ENCODE measurements at places on chromosomes 6 and 20. TPM values are rescaled to one million over a fixed set of nuclear protein-coding genes. Genes with fewer than 3 reads are reported as not detected.

Gene STMND1
- not detected for total RNA-seq

Gene HLA-DRB5
- 0.42 TPM for total RNA-seq

Gene FAM217B
- 14.6 TPM for total RNA-seq

Gene LAMA2
- total RNA-seq: 2.2 TPM

Gene LY6G6F
- not detected for total RNA-seq

Gene NDUFAF4
- 49.5 TPM for total RNA-seq

All from activated naive CD4-positive, alpha-beta T cell treated with anti-CD3 and anti-CD28 coated beads for 36 hours (primary cell).